ENCODE measurements at places on chromosomes 5 and 9.

DNA sequence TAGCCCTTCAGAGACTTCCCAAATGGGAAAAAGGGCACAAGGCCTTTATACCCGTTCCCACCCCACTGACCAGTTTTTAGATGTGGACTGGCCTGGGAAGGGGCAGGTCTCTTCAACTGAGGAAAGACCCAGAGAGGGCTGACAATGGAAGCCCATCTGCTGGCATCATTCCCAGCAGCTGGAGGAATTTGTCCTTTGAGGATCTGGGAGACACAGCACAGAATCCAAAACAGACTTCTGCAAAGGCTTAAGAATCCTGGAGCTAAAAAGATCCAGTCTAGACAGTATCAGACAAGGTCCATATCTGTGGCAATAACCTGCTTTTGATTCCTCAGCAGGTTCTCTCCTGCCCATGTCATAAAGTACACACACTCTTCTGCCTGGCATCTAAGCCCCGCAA lies 329.2 kb downstream of the TMEM167A start:
- DNase-seq = no peak

DNA sequence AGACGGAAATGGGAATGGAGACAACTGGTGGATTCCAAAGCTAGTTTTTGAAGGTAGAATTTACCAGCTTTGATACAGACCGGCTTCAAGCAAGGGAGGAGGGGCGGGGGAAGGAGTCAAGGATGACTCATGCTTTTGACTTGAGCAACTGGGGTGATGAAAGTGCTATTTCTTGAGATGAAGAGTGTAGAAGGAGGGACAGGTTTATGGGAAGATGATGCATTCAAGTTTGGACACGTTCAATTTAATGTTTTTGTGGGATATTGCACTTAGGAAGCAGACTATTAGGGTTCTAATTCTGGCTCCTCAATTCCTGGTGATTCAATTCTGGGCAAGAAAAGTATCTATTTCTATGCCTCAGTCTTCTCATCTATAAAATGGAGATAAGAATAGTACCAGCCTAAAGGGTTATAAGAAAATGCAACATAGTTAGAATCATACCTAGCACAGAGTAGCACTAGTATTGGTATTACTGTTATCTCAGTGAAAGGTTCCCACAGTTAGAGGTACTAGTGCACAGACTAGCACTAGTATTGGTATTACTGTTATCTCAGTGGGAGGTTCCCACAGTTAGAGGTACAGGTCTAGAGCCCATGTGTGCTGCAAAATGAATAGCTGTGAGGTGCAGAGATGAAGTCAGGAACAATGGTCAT lies 4.6 kb downstream of the NIPAL4 start:
- DNase-seq = no peak

GRCh38 chr5:31413030-31413812 lies 118.7 kb downstream of the DROSHA start:
- DNase-seq = no peak

DNA sequence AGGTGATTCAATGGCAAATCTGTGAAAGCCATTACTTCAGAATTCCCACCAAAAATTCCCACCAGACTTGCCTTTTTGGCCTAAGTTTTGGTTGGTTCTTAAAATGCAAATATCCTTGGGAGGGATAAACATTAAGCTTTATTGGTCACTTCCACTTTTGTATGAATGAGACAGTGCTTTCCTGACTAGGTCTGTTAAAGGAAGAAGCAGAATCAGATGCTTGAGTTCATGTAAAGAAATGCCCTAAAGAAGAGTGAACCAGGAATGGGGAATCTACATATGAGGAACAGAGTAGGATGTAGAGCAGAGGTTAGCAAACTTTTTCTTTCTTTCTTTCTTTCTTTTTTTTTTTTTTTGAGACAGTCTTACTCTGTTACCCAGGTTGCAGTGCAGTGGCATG lies 129.3 kb downstream of the GCNT1 start:
- DNase-seq = no peak

DNA sequence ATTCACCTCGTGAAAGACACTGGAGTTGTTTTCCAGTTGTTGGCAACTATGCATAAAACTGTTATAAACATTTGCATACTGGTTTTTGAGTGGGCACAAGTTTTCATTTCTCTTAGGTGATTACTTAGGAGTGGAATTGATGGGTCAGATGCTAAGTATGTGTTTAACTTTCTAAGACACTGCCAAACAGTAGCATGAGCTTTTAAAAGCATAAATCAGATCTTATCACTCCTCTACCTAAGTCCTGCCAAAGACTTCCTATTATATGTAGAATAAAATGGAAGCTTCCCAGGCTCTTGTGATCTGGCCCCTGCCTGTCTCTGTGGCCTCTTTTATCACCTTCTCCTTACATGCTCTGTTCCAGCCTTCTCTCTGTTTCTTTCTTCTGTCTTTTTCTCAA lies 72.6 kb downstream of the SH3RF2 start:
- DNase-seq = no peak

DNA sequence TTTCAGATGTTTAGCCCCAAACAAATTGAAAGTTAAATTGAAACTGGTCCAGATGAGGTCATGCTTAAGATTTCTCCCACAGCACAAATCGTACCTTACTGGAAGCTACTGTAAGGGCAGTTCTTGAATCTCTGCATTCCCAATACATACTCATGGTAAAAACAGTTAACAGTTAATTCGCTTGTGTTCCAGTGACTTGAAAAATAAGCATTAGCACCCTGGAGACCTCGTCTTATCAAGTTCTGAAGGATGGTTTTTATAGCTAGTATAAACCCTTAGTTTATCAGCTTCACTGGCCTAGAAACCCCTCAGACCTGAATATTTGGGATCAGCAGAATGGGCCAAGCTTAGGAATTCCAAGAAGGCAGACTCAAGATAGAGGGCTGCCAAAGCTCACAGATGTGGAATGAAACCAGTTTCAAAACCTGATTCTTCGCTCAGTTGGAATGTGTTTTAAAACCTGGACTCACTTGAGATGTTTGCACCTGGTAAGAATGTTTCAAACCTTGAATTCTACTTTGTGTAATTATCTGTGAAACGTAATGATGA lies 103.6 kb downstream of the C9orf152 start:
- no peak for DNase-seq

GRCh38 chr5:22901885-22902284 lies 48.7 kb upstream of the CDH12 start:
- no peak for DNase-seq

DNA sequence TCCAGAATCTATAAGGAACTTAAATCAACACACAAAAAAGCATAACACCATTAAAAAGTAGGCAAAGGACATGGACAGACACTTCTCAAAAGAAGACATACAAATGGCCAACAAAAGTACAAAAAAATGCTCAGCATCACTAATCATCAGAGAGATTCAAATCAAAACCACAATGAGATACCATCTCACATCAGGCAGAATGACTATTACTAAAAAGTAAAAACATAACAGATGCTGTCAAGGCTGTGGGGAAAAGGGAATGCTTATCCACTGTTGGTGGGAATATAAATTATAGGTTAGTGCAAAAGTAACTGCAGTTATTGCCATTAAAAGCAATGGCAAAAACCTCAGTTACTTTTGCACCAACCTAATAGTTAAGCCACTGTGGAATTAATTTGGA lies 32.2 kb upstream of the SPATA31D4 start:
- no peak for DNase-seq

- no peak for DNase-seq
Observed at GRCh38 chr9:91150998-91151717, 210.6 kb downstream of the AUH start.

GRCh38 chr5:80243567-80243966 lies 12.3 kb downstream of the SERINC5 start:
- no peak for DNase-seq

DNA sequence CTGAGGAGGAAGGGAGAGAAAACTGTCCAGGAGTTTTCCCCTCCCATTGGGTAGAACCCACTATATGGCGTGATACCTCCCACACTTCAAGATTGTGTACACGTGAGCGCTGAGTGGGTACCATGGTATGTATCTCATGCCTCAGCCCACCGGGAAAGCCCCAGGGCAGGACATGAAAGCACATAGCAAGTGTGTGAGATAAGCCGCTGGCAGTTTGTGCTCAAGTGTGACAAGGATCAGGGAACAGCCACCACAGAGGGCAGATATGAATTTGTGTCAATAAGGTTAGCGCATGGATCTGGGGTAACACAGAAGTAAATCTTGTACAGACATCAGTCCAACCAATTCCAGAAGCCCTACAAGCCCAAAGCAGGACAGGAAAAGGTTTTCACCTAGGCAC lies 42.6 kb upstream of the NAA35 start:
- DNase-seq = no peak

GRCh38 chr9:97500263-97500662 lies 1.2 kb upstream of the TMOD1 start:
- no peak for DNase-seq

DNA sequence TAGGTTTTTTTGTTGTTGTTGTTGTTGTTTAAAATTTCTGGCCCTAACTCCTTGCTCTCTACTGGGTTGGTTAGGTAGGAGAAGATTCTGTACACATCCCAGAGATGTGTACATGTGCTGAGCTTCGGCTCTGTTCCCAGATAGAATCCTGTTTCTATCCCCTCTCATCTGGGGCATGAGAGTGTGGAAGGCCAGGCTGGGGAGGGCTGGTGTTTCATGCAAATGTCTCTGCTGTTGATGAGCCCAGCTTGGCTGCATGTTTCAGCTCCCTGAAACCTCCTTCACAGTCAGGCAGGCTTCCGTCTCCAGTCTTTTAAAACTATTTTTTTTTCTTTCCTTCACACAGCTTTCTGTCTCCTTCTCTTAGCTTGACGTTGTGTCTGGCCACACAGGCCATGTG lies 526.9 kb upstream of the KLF4 start:
- DNase-seq = no peak

DNA sequence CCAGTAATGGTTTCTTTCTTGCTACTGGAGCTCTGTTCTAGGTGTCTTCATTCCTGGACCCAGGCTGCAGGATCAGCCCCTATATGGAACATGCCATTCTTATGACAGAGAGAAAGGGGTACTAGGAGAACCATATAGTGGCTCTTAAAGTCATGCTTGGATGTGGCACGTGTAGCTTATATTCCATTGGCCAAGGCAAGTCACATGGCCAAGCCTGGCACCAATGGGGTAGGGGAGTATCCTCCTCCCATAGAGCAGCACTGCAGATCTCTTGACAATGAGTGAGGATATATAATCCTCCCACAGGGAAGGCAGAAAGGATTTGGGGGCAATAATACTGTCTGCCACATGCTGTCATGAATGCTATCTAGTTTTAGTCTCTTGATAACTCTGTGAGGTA lies 193.3 kb downstream of the PALM2AKAP2 start:
- no peak for DNase-seq

DNA sequence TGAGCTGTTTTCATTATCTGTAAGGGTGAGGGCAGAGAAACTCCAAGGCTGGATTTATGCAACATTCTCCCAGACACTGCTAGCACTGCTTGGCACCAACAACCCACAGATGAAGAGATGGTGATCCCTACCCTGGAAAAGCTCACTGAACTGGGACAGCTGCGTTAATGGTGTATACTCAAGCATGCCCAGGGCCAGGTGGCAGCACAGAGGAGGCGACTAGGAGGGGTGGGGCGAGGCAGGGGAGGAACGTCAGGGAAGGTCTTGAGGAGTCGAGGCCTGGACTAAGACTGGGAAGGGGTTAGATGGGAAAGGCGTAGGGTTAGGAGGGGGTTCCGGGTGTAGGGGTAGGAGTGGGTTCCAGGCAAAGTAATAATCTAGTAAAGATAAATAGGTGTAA lies 73.1 kb upstream of the TBC1D9B start:
- no peak for DNase-seq

- DNase-seq = no peak
Observed at GRCh38 chr9:136311051-136312008, 7.4 kb upstream of the CCDC187 start.

- DNase-seq = no peak
Observed at GRCh38 chr9:77016121-77016525, 3.3 kb upstream of the FOXB2 start.

DNA sequence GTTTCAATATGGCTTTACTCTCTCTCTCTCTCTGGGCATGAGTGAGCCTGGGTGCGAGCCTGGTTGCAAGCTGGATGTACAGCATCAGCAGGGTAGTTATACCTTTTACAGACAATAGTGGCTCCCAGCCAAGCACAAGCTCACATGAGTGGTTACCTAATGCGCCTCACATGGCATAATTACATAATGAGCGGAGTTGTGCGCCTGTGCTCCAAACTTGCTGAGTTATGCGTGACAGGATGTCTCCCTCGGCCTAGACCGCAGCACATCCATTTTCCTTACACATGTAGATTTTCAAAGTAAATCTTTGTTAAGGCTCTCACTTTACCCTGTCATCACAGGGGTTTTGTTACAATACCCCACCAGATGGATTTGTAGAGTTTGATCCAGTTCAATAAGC lies 233.5 kb upstream of the WWC1 start:
- DNase-seq = no peak

DNA sequence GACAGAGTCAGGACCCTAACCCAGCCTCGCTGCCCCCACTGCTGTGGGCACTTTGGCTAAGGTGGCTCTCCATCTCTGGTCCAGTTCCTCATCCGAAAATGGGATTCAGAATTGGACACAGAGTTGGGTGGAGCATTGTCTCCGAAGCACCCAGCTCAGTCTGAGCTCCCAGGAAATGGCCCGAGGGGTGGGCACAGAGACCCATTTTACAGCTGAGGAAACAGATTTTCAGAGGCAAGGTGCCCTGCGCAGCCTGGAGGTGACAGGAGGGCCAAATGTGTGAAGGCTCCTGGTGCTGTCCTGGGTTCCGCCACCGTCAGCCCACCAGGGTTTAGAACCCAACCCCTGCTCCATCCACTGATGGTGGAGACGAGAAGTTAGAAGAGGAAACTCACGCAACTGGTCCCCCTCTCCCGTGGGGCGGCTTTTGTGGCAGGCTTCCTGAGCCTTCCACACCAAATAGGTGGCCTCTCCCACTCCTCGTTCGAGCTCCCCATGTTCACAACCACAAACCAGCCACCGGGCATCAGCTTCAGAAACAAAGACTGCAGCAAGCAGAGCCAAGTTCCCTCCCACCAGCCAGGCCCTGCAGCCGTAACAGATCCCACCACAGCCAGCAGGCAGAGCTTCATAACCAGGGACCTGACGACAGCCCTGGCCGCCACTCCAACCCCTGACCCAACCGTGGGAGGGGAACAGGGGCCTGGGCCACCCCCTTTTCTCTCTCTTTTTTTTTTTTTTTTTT lies 90.9 kb upstream of the LMX1B start:
- DNase-seq = no peak

DNA sequence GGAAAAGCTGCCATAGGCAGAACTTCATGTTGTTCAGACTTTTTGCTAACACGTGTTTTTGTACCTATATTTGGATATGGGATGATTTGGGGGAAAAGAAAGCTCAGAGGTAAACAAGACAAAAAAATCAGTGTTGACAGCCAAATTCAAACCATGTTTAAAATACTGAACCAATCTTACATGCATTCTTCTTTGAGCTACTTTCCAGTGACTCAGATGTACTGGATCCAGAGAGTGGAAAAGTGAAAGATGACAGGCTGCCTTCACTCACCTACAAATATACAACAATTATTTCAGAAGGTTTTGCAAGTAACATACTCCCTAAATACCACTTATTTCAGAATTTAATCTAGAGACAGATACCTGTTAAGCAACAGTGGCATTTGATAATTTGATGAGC lies 165.7 kb downstream of the MPDZ start:
- DNase-seq = no peak

All from HuH-7 (cell line).